ENCODE measurements at places on chromosomes 2 and 18.

DNA sequence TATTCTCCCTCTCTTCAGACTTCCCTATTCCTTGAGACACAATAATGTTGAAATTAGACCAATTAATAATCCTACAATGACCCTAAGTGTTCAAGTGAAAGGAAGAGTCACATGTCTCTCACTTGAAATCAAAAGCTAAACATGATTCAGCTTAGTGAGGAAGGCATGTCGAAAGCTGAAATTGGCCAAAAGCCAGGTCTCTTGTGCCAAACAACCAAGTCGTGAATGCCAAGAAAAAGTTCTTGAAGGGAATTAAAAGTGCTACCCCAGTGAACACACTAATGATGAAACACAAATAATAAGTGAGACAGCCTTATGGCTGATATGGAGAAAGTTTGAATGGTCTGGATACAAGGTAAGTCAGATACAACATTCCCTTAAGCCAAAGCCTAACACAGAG is 115.4 kb downstream of the PXDN start:
- no peak for DNase-seq

GRCh38 chr18:40235836-40236235 is 1719.2 kb upstream of the PIK3C3 start:
- DNase-seq = no peak

GRCh38 chr2:35463805-35464596 is 891.6 kb upstream of the CRIM1 start:
- DNase-seq = no peak

DNA sequence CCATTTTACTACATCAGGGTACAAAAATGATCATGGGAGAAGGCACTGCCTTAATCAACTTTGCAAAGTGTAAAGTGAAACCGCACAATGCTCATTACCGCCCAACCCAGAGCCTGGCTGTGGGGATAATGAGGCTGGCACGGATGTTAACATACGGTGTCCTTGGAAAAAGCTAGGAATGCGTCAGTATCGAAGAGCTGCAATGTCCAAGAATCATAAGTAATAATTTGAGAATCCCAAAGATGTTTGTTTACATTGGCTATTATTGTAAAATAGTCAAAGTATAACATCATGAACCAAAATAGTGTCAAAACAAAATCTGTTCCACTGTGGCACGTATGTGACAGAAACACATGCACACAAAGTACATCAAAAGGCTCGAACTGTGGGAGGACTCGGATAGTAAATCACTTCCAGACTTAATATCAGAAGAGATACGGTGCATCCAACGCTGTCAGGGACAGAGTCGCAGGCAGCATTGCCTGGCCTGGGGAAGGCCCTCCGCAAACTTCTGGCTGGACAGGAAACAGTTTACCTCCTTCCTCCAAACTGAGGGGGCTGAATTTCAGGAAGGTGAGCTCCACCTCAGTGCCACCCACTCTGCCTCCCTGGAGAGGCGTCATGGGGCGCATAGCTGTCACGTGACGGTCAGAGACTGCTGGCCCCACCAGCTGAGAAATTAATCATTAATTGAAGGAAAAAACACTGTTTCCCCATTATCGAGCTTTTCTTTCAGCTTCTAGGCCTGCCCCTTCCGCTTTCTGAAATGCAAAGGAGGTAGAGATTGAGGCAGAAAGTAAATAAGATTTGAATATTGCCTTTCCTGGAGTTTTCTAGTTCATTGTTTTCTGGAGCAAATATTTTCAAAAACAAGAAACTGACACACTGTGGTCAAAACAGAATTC is 1.8 kb upstream of the ID2 start:
- DNase-seq = peak; percentile 64

DNA sequence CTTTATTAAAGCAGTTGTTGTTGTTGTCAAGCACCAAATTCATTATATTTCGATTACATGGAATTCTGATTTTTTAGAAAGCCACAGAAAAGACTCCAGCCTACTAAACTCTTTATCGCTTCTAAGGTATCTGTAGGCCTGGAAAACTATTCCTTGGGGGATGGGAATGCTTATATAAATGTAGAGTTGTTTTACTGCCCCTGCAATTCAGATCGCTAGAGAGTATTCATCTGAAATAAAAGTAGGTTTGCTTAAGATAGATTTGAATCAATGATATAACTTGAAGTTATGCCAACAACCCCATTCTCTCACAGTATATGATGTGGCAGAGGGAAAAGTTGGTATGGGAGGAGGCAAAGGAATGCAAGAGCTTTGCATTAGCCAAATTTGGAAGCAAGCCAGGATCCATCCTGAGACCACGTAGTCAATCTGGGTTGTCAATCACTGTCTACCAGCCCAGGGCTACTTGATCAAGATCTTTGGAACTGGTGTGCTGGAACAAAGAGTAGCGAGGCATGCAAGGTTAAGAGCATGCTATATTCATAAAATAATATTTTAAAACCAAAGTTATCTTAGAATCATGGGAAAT is 95.9 kb downstream of the LYPD6B start:
- DNase-seq = no peak
